ENCODE measurements at places on chromosomes 16 and 17. TPM values are rescaled to one million over a fixed set of nuclear protein-coding genes. Genes with fewer than 3 reads are reported as not detected.

DNA sequence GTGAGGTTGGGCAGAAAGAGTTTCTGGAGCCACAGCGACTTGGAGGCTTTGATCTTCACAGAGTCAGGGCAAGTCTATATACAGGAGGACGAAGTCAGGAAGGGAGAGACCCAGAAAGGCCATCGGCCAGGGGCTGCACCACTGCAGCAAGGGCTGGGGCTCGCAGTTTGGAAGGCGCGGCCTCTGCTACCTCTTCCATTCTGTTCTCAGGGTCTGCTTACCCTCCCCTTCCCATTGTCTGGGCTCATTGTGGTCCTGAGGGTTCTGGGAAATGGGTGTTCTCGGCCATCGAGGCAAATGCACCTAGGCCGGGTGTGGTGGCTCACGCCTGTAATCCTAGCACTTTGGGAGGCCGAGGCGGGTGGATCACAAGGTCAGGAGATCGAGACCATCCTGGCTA is 16.0 kb downstream of the ST6GALNAC1 start:
- DNase-seq = no peak

GRCh38 chr17:75731086-75731715 is 9.9 kb downstream of the ITGB4 start:
- no peak for DNase-seq

DNA sequence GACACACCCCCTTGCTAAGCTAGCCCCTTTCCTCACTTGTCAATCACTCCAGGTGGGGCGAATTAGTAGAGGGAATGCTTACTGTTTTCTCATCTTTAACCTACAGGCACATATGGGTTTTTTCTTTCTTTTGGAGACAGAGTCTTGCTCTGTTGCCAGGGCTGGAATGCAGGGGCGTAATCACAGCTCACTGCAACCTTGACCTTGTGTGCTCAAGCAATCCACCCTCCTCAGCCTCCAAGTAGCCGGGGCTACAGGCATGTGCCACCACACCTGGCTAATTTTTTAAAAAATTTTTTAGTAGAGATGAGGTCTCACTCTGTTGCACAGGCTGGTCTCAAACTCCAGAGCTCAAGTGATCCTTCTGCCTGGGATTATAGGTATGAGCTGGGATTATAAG is 38.7 kb upstream of the RHBDL3 start:
- no peak for DNase-seq

The UNC45B gene
- total RNA-seq = 0.31 TPM

The DHODH gene
- total RNA-seq = 3.9 TPM

DNA sequence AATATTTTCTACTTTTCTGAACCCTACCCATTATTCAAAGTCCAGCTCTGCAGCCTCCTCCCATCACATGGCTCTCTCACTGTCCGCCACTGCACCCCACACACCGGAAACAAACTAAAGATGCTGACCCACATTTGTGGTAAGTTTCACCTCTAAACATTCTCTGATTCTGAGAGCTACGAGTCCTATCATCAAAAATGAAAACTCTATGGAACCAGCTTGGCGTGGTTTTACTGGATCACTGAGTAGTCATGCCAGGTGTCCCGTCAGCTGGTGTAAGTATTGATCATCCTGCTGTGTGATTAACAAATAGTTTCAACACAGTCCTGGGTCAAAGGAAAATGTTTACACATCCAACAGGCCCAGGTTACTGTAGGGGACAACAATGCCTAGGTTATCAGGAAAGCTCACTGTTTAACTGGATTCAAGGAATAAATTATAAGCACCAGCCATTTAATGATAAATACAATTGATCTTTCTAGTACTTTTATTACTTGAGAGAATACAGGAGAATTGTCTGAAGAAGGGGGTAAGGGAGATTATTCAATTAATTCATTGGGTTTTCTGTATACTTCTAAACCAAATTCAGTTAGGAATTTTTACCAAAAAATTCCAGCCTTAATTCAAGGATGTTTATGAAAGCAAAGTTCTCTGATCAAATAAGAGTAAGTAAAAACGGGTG is 33.9 kb downstream of the CYTH1 start:
- no peak for DNase-seq

The LPCAT2 gene
- total RNA-seq = 3.1 TPM

The KAT8 gene
- total RNA-seq = 41.2 TPM

DNA sequence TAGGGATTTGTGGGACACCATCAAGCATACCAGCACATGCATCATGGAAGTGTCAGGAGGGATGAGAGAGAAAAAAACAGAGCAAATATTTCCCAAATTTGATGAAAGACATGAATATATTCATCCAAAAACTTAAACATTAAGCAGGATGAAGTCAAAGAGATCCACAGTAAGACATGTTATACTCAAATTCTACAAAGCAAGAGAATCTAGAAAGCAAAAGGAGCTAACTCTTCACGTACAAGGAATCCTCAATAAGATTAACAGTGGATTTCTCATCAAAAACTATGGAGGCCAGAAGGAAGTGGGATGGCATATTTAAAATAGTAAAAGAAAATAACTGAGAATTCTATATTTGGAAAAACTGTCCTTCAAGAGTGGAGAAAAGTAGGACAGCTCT is 374.8 kb downstream of the ZFHX3 start:
- DNase-seq = no peak

DNA sequence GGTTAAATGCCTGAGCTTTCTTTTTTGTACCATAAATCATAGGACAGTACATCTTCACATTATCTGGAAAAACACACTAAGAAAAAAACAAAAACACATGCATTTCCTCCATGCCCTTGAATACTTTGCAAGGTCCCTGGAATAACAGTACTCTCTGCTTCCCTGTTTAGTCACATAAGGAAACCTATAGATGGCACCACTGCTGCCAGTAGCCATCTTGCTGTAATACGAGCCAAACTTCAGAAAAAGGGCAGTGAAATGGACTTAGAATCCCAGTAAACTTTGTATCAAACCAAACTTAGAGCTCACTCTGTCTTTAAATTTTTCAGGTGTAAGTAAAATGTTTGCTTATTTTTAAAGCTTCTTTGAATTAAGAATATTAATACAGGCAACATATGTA is 435.5 kb downstream of the KCNJ2 start:
- no peak for DNase-seq

GRCh38 chr17:78441271-78441971 is 63.0 kb downstream of the PGS1 start:
- no peak for DNase-seq

GRCh38 chr17:55162556-55162946 is 102.2 kb upstream of the HLF start:
- no peak for DNase-seq

Data from occipital lobe (tissue), 3 donors.